ENCODE measurements at places on chromosomes 2 and 18.
A peak's percentile ranks its signal among the peaks of the same experiment; 100 is the strongest.

GRCh38 chr2:105142239-105142638 is 99.3 kb upstream of the GPR45 start:
- DNase-seq = no peak

DNA sequence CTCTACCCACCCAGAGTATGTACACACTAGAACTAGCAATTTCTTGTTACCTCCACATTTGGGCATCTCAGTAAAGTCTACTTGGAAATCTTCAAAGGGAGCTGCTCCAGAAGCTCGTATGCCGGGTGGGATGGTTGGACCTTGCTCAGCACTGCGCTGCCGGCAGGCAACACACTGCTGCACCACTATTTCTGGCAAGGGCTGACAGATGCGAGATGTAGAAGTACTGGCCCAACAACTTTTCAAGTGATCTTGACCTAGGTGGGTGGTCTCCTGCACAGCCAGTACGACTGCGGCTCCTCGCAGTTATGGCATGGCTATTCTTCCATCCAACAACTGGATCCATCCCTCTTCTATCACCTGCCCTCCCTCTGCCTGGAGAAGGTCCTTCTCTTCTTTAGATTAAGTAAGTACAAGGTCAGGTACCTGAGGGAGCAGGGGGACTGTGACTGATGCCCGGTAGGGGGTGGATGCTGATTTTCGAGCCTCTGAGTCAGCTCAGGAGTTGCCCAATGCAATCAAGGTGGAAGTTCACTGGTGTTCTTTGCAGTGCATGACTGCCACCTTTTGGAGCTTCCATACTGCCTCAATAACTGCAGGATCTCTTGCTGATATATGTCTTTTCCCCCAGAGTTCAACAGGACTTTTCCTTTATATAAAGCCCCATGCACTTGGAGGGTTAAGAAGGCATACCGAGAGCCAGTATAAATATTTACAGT is 100.4 kb upstream of the SLC1A4 start:
- DNase-seq = peak; percentile 37

GRCh38 chr2:53509831-53510388 is 257.7 kb upstream of the CHAC2 start:
- DNase-seq = peak; percentile 90

- no peak for DNase-seq
These were observed 84.3 kb upstream of the LTBP1 start for GRCh38 chr2:32862269-32863055.

- no peak for DNase-seq
These were observed 191.7 kb downstream of the ACKR3 start for GRCh38 chr2:236761358-236761757.

GRCh38 chr2:19507137-19507536 is 148.7 kb upstream of the OSR1 start:
- DNase-seq = no peak

- peak; percentile 84 for DNase-seq
These were observed 21.3 kb downstream of the SCN1A start for GRCh38 chr2:166106431-166107015.

Measured in NCI-H524 (cell line).